ENCODE measurements at places on chromosomes 5 and 9.

DNA sequence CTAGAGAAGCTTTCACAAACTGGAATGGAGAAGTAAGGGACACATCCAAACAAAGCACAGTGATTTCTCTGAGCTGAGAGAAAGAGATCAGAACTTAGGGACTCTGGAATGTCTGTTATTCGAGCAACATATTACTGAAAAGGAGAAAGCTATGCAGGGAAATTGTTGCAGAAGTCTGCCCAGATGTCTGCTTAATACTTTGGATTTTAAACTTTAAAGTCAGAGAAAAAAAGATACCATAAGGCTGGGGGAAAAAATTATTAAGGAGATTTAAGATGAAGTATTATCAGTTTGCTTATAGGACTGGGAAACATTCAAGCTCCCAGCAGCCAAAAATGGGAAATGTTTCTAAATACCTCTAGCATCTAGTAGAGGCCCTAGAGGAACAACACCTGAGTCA, 803.9 kb downstream of the TAF11L14 start:
- no peak for DNase-seq

DNA sequence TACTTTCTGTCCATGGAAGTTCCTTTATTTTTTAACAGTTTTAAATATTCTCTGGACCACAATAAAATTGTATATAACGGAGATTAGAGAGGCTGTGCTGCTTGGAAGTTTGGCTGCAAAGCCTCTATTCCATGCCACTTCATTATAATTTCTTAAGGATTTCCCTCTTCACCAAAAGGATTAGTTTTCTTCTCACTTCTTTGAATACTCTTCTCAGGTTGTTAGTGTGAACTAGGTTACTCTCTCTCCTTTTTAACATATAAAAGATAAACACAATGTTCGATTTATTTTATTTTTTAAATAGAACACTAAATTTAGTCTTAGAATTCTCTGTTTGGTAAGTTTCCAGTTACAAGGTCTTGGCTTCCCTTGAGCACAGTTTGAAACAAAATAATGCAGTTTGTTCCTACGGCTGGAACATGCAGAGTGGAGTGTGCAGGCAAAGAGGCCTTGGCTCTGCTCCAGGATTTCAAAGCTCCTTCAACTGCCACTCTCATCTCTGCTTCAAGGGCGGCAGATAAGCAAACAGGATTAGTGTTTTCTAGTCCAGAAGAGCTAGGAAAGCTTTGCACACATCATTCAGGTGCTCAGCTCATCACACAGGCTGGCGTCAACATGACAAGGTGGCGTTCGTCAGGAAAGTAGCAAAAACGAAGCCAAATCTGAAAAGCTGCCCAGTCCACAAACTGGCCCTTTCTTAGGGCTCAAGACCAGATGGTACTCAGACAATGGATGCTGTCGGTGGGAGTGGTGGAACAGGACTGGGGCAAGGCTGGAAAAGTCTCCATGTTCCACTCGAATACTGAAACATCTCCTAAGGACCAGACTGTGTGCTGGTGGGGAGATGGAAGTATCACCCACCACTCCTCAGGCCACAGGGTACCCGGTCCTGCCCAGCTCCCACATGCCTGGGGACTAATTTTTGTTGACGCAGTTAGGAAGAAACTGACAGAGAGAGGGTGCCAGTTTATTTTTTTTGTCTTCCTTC, 286.6 kb downstream of the CRB2 start:
- DNase-seq: no peak

DNA sequence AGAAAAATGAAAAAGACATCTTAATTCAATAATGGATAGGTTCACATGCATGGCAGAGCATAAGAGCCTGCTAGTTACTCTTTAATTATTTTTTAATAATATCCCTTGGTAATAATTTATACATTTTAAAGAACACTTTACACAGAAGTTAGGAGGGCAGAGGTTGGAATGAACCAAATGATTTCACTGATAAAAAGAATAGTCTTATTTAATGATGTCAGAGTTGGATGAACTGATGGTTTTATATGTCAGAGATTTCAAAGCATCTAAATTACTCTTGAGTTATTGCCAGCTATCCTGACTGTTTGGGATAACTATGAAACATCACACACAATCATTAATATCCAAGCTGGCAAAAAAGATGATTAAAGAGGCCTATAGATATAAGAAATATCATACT, 244.8 kb downstream of the CSNK1G3 start:
- no peak for DNase-seq

DNA sequence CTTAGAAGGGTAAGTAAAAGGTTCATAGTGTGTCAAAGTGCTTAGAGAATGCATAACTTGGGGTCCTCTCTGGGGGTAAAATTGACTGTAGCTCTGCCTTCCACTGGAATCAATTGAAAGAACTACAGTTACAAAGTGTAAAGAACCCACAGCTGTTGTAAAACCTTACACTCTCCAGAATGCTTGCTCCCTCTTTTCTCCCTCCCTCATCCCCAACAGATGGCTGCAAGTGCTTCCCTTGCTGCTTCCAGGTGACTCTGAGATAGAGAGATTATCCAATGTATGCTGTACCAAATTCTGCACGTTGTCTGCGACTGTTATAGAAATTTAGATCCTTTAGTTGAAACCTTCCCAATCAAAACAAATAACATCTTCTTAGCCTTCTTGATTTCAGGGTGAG, 126.0 kb downstream of the STK32A start:
- DNase-seq: no peak

- no peak for DNase-seq
These were observed 1.8 kb upstream of the TRIM41 start for GRCh38 chr5:181221105-181221791.

GRCh38 chr9:131320031-131320685, 30.6 kb downstream of the PLPP7 start:
- no peak for DNase-seq

DNA sequence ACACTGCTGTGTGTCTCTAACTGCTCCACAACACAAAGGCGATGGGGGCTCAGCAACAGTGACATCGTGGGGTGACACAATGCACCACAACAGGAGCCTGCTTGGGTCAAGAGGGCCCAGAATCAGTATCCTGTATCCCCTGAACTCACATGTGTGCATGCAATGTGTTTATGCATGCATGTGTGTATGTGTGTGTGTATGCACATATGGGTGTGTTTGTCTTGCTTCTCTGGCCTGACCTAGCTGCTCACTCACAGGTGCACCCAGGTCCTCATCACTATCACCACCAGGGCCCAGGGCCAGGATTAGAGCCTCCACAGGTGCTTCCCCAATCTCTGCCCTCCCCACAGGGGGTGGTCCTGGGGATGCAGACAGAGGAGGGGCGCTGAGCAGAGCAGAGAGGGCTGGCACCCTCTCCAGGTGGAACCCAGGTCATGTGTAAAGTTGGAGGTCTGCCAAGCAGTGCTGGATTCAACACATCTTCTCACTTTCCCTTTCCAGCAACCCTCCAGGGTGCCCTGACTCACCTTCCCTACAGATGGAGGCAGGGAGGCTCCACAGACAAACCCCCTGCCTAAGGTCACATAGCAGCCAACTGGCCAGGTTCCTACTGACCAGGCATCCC, 18.1 kb upstream of the ZNF484 start:
- no peak for DNase-seq

DNA sequence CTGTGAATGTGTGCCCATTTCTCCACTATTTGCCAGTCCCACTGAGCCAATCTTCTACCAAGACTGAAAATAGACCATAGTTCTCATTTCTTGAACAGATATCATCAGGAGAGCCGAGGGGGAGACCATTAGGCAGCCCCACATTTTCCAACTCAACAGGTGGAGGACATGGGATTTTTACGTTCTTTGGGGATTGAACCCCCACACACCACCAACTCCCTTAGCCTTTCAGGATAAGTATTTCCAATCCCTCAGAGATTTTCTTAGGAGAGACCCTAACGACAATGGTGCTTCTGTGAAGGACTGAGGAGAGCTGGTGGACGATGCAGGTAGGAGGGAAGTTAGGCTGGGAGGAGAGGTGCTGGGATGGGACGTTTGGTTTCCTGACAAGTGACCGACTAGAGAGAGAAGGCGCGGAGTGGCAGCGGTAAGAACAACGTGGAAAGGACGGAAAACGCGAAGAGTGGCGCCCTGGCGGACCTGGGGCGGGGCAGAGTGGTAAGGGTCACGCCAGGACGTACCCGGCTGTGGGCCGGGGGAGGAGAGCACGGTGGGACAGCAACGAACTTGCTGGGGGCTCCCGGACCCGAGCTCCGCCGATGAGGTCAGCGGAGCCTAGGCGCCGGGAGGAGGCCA, 681 bp upstream of the CHSY3 start:
- DNase-seq: no peak

GRCh38 chr5:169435506-169436229, 134.7 kb upstream of the SLIT3 start:
- no peak for DNase-seq

DNA sequence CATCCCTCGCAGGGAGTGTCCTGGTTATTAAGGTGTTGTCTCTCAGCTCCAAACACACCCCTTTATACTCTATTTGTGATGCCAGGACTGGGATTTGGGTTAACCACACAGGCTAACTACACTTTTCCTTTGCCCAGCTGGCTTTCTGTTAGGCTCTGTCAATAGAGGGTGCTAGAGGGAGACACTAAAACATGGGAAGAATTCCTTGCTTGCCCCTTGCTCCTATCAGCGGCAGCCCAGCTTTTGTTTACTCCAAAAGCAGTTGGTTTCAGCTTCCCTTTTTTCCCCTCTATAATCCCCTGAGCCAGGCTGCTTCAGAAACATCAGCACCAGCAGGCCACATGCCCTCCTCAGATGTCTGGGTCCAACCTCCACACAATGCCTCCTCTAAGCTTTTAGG, 297.1 kb downstream of the KCTD16 start:
- no peak for DNase-seq

- DNase-seq: no peak
These were observed 286.1 kb downstream of the TRPM3 start for GRCh38 chr9:70835323-70835722.

DNA sequence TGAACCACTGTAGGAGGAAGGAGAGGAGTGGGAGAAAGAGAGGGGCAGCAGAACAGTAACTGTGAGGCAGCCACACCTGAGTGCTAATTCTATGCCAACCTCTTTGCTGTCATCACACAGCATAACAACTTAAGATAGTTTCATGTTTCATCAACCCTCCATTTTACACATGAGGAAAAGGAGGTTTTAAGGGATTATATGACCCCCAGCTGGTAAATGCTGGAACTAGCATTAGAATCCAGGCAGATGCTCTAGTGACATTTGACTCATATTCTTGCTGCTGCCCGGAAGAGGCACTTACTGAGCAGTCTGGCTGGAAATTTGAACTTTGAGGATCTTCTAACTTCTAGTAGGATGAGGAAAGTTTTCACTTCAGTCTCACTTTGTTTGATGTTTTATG, 24.1 kb upstream of the VLDLR start:
- DNase-seq: no peak

- no peak for DNase-seq
These were observed 102.7 kb downstream of the EFNA5 start for GRCh38 chr5:107567901-107568671.

- DNase-seq: no peak
These were observed 52.9 kb downstream of the PAM start for GRCh38 chr5:102807878-102808502.
